WTC11 (cell line): ENCODE measurements at places on chromosomes 5 and 9. TPM values are rescaled to one million over a fixed set of nuclear protein-coding genes. Genes with fewer than 3 reads are reported as not detected.

The PCDHB6 gene
- 0.23 to 0.37 TPM (median 0.24 TPM) in 3 replicates for total RNA-seq

The C5orf58 gene
- total RNA-seq: 2.0 to 3.0 TPM (median 2.1 TPM) in 3 replicates

The NUDT12 gene
- total RNA-seq: 14.9 to 16.0 TPM (median 15.3 TPM) in 3 replicates

The F2RL2 gene
- total RNA-seq: 0.11 TPM in 1 of 3 replicates, not detected in the others

The RETREG1 gene
- 1.8 to 2.2 TPM (median 2.0 TPM) in 3 replicates for total RNA-seq

The SOX30 gene
- total RNA-seq: 0.41 to 0.55 TPM (median 0.46 TPM) in 3 replicates

The NOXA1 gene
- total RNA-seq: 2.9 to 5.9 TPM (median 4.8 TPM) in 3 replicates
